ENCODE measurements at places on chromosomes 16 and 17. TPM values are rescaled to one million over a fixed set of nuclear protein-coding genes. Genes with fewer than 3 reads are reported as not detected.

GRCh38 chr17:80101946-80102663 is 724 bp downstream of the GAA start:
- DNase-seq: no peak

Gene CALB2
- total RNA-seq: 0.85 TPM

- no peak for DNase-seq
These were observed 26.6 kb upstream of the GINS2 start for GRCh38 chr16:85715169-85716021.

GRCh38 chr17:64599187-64599676 is 62.9 kb downstream of the SMURF2 start:
- DNase-seq: no peak

DNA sequence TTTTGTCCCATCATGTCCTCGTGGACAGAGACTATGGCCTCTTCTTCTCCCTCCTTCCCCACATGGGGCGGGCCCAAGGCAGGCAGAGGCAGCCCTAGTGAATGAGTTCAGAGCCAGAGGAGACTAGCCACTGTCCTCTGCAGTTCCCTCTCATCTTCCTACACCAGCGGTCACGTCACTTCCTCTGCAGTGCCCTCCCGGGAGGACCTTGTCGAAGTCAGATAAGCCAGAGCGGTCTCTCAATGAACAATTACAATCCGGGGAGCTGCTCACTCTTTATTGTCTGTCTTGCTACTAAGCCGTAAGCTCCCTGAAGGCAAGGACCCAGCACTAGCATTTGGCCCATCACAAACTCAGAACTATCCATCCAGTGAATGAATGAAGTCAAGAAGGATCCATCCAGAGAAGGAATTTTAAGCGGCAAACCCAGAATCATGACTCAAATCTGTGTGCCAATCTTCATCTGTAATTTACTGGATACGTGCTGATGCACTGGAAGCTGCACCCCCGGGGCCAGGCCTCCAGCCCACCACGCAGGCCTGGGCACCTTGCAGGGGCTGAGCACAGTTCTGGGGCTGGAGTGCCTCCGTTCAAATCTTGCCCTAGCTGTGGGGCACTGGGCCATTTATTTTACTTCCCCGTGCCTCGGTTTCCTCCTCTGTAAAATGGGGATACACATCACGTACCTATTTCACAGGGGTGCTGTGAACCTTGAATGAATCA is 18.1 kb downstream of the ZNF423 start:
- no peak for DNase-seq

Gene SLFN5
- 90.5 TPM for total RNA-seq

GRCh38 chr17:5405400-5405799 is 14.1 kb downstream of the NUP88 start:
- no peak for DNase-seq

Gene HBA1
- not detected for total RNA-seq

- DNase-seq: peak; percentile 28
These were observed 3.2 kb downstream of the SNX11 start for GRCh38 chr17:48110761-48111160.

Gene BAIAP2
- 29.5 TPM for total RNA-seq

Gene SLC22A31
- total RNA-seq: 0.40 TPM

Gene TOP2A
- total RNA-seq: 24.6 TPM

DNA sequence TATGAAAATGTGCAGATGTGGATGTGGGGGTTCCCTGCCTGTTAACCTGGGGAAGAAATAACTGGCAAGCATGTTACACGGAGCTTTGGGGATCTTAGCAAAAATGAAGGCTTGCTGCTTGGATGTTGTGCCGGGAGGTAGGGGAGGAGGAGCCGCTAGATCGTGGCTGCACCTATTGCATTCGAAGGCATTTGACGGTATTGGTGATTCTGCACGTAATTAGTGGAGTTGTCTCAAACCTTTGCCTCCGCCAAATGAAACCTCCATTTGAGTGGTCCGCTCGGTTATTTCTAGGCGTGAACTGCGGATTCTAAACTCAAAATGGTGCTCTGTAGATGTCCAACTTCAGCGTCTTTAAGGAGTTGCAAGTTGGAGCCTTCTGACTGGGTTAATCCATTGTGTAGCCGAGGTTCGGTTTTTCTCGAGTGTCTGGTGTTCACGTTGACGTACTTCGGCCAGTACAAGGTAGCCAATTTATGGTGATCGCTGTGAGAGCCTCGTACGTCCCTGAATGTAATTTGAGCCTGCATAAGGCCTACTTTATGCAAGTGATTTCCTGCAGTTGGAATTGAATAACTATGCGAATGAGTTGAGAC is 1.5 kb downstream of the TNRC6C start:
- no peak for DNase-seq

Gene APOH
- not detected for total RNA-seq

GRCh38 chr16:35798885-35799426 is 2339.5 kb downstream of the TP53TG3F start:
- DNase-seq: peak; percentile 30

Gene PRSS53
- total RNA-seq: 7.0 TPM

Gene DHX40
- total RNA-seq: 29.2 TPM

DNA sequence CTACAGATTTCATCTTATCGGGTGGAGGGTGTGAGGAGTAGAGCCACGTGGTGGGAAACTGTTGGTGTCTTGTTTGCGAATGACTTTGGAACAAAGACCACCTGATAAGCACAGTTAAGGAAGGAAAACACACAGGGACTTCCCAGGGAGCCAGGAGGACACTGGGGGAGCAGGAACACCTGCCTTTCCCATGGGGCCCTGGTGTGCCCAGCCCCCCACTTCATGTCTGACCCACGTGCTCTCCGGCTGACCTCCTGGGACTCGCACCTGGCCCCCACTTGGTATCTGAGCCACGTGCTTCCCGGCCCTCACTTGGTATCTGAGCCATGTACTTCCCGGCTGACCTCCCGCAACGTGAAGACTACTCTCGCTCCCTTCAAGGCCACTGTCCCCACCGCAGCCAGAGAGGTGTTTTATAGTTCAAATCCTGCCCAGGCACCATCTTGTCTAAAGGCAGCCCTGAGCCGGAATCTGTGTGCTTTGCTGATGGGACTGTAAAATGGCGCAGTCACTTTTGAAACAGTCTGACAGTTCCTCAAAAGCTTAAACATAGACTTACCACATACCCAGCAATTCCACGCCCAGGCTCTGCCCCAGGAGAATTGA is 5.4 kb upstream of the CSNK1D start:
- DNase-seq: no peak

Gene ADAMTS18
- not detected for total RNA-seq

GRCh38 chr17:82561429-82562035 is 42.0 kb downstream of the FOXK2 start:
- DNase-seq: no peak

DNA sequence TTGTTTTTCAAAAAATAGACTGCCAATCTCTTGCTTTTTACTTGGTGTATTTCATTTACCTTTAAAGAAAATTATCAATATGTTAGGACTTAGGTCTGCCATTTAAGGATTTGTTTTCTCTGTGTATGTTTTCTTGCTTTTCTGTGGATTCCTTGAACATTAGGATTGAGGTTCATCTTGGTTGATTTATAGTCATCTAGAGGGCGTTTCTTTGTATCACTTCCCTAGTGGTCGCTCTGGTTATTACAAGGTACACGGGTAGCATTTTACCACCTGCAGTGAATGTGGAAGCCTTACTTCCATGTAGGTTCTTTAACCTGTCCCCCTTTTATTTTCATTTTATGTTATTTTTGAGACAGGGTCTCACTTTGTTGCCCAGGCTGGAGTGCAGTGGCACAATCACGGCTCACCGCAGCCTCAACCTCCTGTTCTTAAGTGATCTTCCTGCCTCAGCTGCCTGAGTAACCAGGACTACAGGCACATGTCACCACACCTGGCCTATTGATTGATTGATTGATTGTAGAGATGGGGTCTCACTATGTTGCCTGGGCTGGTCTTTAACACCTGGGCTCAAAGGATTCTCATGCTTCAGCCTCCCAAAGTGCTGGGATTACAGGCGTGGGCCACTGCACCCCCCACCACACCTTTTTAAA is 35.2 kb upstream of the CBX4 start:
- DNase-seq: no peak

DNA sequence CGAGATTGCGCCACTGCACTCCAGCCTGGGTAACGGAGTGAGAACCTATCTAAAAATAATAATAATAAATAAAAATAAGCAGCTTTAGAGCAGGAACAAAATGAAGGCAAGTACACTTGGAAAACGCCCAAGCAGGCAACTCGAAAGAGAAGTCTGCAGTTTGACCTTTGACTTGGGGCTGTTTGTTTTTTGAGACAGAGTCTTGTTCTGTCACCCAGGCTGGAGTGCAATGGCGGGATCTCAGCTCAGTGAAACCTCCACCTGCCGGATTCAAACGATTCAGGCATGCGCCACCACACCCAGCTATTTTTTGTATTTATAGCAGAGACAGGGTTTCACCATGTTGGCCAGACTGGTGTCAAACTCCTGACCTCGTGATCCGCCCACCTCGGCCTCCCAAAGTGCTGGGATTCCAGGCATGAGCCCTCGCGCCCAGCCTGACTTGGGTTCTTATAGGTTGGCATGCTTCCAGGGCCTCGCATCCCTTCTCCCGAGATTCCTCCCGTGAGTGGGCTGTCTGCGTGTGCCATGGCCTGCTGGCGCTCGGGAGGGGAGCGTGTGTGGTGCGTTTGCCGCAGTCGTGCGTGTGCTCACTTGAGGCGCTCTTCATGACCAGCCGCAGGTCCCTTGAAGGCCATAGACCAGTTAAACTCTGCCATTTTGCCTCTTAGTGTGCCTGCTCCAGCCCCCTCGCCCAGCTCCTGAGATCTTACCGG is 18.4 kb upstream of the UBE2I start:
- DNase-seq: no peak

- DNase-seq: no peak
These were observed 43.2 kb downstream of the ABCC12 start for GRCh38 chr16:48112600-48112999.

DNA sequence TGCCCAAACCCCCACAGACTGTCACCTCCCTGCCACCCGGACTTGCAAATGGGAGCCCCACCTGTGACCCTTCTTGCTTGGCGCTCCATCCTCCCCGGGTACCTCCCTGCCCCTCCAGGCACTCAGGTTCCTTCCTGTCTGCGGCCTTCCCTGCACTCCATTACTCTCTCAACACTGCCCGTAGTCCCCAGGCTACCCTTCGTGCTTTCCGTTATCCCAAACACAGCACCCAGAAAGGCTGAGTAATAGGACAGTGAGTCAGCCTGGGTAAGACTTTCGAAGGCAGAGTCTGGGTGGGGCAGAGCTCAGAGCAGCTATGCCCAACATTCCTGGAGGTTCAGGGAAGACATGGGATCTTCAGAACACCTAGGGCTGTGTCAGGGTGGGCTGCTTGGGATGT is 16.6 kb upstream of the C16orf74 start:
- no peak for DNase-seq

Gene SPATA22
- not detected for total RNA-seq

DNA sequence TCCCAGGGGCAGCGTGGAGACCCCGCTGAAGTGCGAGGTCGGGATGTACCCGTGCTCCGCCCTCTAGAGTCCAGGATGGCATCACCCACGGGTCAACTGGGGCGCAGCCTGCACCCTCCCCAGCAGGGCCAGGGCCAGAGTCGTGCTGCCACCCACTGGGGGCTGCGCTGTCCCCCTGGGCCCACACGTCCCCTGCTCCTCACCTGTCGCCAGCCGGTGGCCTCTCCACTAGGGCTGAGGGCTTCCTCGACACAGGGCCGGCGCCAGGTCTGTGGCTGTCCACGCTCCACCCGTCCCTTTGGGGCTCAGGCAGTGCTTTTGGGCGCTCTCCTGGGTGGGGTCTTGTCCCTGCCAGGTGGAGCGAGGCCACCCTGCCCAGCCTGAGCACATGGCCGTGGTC is 11.6 kb upstream of the PRR35 start:
- no peak for DNase-seq

Gene SLC5A2
- not detected for total RNA-seq

DNA sequence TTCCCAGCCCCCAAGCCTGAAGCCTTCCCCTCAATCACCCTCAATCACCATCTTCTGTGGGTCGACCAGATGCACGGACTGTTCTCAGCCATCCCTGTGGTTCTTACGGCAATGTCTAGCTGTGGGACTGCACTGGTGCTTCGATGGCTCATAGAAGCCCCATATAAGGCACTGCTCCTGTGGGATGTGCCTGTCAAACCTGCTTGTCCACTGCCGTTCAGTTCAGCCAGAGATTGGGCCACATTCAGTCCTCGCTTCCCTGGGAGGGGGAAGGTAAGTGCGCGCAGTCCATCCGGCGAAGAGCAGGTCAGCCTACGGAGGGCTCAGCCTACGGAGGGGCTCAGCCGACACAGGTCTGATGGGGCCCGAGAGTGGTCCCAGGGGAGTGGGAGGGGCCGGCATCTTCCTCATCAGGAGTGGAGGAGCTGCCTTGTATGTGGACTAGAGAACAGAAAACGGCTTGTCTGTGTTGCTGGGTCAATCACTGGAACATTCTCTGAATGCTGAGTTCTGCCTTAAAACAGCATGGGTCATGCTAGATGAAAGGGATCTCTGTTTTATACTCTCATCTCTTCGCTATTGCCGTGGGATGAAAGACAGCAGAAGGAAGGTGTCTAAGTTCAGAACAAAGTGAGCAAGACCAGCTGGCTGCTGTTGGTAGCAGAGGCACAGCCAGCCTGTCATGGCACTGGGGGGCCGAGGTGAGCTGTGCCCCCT is at the start of gene CARD14:
Gene CARD14 (plus strand): TSS at position 247 of the 717 bp plus-strand sequence. CDS start 11,409 bp downstream, outside the sequence.
- no peak for DNase-seq

- no peak for DNase-seq
These were observed 5.6 kb downstream of the AKAP1 start for GRCh38 chr17:57090560-57091185.

GRCh38 chr17:20281860-20282259 is 185.5 kb downstream of the LGALS9B start:
- DNase-seq: no peak

DNA sequence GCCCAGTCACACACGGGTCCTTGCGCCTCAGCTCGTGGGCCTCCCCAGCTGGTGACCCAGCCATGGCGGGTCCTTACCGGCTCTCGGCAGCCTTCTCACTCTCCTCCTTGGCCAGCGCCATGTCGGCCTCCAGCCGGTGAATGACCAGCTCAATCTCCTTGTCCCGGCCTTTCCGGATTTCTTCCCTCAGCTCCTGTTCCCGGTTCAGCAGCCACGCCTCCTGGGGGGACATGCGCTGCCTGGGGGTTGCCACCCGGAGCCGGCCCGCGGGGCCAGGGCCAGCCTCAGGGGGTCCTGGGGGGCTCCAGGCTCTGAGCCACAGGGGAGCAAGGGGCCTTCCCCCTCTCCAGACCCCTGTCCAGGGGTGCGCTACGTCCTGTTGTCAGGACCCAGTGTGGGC is 25.1 kb upstream of the AATK start:
- no peak for DNase-seq

DNA sequence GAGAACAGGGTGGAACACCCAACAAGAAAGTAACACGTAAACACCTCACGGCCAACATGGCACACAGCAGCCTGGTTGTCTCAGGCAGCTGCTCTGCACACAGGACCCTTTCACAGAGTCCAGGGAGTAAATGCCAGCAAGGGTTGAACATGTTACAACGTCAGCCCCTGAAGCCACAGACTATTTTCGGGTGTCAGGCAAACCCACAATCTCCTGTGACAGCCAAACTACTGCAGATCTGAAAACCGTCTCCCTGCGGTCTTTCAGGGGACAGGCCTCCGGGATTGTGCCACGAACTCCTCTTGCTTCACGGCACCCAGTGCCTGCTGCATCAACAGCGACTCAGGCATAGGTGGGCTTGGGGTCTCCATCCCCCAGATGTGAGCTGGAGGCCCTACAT is 127.7 kb downstream of the XYLT1 start:
- no peak for DNase-seq
